Skin of body (tissue), 3 donors: ENCODE measurements at places on chromosomes 7 and 10.

DNA sequence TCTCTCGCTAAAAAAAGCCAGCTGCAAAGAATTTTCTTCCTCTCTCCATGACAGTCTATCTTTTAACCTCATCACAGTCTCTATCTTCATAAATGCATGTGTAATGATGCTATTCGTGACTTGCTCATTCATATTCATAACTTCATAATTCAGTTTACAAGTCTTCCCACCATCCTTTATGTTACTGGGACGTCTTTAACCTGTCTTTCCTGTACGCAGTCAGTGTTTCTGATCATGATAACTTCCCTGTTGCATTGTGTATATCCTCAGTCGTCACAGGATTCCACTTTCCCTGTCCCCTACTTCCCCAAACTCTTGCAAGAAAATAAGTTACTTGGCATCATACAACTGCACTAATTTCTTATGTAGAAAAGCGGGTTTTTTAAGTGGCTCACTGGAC, 165.6 kb upstream of the ASAH2 start:
- DNase-seq = peak; percentile 23

DNA sequence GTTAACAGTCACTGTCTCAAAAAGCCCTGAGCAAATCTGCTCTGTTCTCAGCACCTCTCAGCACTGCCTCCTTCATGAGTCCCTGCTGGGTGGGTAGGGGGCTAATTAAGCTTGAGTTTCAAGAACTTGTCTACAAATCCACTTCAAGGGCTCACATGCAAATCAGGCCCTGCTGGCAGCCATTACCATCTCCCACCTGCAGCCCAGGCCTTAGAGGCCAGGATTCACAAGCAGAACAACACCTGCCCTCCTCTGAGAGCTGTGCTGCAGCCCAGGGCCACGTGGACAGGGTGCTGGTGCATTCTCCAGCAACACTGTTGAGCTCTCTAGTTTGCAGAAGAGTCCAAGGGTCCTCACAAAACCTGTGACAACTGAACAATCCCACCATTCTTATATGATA, 119.2 kb downstream of the DPP6 start:
- no peak for DNase-seq

GRCh38 chr7:96665689-96666088, 44.0 kb downstream of the SEM1 start:
- DNase-seq = no peak

GRCh38 chr10:70117646-70118045, 15.0 kb downstream of the AIFM2 start:
- no peak for DNase-seq

DNA sequence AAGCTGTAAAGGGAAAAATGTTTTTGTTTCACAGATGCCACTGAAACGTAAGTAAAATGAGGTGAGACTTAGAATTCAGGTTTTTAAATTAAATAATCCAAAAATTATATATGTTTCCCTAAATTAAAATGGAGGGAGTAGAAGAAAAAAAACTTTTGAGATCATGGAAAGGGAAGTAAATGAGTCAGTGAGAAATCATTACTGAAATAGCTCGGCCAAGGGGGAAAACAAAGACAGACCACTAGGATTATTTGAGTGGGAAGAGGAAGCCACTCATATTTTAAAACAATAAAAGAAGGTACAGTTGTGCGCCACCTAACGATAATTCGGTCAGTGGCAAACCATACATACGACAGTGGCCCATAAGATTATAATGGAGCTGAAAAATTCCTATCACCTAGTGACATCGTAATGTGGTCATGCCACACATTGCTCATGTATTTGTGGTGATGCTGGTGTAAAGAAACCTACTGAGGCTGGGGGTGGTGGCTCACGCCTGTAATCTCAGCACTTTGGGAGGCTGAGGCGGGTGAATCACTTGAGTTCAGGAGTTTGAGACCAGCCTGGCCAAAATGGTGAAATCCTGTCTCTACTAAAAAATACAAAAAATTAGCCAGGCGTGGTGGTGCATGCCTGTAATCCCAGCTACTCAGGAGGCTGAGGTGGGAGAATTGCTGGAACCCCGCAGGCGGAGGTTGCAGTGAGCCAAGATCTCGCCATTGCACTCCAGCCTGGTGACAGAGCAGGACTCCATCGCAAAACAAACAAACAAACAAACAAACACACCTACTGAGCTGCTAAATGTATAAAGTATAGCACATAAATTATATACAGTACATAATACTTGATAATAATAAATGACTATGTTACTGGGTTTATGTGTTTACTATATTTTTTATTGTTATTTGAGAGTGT, 64.7 kb downstream of the MKX start:
- no peak for DNase-seq

DNA sequence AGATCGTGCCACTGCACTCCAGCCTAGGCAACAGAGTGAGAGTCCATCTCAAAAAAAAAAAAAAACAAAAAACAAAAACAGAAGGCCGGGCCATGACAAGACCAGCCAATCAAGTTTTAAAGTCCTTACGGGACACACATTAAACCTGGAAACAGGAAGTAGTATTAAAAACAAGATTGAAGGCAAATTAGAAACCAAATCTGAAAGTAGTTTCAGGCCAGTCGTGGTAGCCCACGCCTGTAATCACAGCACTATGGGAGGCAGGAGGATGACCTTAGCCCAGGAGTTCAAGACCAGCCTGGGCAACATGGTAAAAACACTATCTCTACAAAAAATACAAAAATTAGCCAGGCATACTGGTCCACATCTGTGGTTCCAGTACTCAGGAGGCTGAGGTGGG, 18.1 kb downstream of the PSAP start:
- DNase-seq = no peak

- peak; percentile 20 for DNase-seq
Measured at GRCh38 chr7:15853832-15854470, 167.5 kb upstream of the MEOX2 start.

GRCh38 chr7:134847851-134848588, 68.6 kb downstream of the CALD1 start:
- no peak for DNase-seq

DNA sequence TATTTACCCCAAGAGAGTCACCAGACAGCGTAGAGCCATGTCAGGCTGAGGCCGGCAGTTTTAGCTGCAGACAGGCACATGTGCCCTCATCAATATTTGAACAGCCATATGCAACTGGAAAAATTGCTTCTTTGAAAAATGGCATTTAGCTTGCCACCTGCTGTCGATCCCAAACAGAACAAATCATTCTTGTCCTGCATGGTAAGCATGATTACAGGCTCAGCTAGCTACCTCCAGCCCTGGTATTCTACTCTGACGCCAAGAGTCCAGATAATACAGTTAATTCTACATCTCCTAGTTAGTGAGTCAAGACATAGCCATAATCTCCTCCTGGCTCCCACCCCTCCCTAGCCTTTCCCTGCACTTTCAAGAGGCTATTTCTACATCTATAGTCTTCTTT, 7.7 kb downstream of the CREB3L2 start:
- DNase-seq = no peak

DNA sequence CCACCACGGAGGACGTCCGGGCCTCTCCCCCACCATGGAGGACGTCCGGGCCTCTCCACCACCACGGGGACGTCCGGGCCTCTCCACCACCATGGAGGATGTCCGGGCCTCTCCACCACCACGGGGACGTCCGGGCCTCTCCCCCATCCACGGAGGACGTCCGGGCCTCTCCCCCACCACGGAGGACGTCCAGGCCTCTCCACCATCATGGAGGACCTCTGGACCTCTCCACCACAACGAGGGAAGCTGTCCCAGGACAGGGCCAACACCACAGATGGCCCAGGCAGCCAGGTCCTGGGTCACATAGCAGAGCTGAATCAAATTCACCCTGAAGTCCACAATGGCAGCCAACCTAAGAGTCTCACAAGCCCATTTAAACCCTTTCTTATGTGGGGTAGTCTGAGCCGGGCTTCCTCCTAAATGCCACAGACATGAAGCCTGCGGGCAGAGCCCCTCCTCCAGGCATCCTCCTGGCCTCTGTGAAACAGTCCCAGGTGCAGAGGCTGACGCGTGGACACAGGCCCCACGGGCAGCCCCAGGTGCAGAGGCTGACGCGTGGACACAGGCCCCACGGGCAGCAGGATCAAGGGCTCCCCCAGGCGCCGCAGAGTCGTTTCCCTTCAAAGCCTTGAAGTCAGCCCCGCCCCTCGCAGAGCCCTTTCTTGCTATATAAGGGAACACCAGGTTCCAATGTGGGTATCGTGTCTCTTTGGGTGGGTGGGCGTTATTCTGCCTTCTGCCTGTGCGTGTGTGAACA, 47.0 kb downstream of the FOXL3 start:
- DNase-seq = no peak

DNA sequence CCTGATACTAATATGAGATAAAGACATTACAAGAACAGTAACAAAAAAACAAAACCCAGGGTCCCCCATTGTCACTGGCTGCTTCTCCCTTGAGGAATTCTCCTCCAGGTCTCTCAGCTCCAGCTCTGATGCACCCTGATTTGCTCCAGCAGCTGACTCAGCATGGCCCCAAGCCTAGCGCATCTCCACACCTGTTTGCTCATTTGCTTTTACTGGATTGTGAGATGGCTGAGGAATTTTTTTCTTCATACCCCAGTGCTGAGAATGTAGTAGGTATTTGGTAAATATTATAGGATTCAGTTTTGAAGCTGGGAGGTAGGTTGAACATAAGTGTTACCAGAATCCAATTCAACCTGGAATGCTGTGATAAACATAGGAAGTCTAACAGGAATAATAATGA, 171.9 kb downstream of the PKD1L1 start:
- DNase-seq = no peak

GRCh38 chr7:100600730-100601038, 1.5 kb upstream of the PCOLCE start:
- no peak for DNase-seq

- DNase-seq = no peak
Measured at GRCh38 chr10:33706191-33706590, 371.7 kb upstream of the NRP1 start.

- DNase-seq = no peak
Measured at GRCh38 chr10:17740668-17741067, 11.3 kb upstream of the TMEM236 start.

DNA sequence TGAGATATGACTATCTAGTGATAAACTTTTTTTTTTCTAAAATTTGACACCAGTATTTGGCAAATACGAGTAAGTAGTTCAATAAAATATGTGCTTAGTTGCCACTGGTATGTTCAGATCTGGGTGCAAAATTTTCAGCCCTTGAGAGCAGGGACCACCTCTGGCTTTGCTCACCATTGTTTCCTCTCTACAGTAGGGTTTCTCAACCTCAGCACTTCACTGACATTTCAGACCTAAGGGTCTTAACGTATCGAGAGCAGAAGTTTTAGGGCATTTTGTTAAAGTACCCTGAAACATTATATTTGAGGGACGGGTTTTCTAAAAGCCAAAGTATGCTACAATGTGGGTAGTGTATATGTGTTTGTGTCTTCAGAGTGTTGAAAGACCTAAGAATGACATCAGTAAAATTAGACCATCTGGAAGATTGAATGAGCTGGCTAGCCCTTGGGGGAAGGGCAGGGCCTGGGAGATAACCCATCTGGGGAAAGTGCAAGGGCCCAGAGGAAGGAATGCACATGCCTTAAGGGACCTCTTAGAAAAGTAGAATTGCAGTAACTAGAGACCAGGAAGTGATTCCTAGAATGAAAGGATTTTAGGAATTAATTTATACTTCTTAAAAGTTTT, 11.8 kb downstream of the BZW2 start:
- no peak for DNase-seq

- DNase-seq = no peak
Measured at GRCh38 chr7:30164567-30164966, 29.8 kb downstream of the MTURN start.

DNA sequence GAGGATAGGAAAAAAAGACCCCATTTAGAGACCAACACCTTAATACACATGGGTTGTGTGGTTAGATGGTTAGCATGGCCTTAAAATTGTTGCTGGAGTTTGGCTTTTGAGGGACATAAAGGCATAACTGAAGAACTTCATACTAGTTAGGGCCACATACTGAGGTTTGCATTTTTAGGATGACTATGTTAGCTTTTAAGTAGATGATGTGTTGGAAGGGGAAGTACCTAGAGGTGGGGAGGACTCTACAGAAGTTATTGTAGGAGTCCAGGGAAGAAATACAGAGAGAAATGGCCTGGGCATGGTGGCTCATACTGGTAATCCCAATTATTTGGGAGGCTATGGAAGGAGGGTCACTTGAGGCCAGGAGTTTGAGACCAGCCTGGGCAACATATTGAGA, 40.5 kb downstream of the ENTPD1 start:
- no peak for DNase-seq

- DNase-seq = no peak
Measured at GRCh38 chr7:101140746-101141382, 13.4 kb upstream of the AP1S1 start.

DNA sequence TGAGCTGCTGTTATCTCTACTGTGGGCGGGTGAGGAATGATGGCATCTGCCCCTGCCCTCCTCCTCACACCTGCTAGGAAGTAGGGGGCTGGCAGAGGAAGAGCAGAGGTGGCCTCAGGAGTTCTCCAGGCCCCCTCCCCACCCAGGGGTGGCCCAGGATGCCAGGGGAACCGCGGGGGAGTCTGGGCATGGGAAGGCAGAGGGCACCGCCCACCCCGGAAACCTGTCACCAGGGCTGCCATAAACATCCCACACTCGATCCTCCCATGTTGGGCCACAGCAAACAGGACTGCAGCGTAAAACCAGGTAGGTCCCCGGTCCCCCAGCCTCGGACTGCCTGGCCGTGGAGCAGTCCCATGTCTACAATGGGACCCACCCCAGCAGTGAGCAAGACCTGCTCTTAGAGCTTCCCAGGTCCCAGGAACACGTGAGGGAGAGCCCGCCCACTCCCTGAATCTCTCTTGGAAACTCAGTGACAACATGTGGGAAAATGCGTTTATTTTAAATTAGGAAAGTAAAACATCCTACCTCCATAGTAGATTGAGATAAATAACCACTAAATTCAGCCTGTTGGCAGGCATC, 23.4 kb downstream of the EBF3 start:
- no peak for DNase-seq

DNA sequence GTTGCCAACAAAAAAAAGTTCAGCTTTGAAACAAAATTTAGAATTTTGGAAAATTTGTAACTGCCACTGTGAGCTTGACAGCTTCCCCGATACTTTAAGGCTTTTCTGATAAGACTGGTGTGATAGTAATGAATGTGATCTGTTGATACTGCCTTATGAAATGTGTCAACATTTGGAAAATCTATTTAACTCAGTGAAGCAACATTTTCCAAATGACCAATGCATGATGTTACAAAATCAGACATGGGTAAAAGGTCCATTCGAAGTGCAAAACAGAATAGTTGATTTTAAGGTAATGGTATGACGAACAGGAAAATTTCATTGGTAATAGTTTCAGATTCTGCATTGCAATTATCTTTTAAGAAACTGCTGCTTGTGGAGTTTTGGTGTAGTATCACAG, 175.4 kb downstream of the SEM1 start:
- no peak for DNase-seq

GRCh38 chr7:127303102-127303501, 50.4 kb upstream of the GRM8 start:
- DNase-seq = no peak
